ENCODE measurements at places on chromosomes 16 and 17.
A peak's percentile ranks its signal among the peaks of the same experiment; 100 is the strongest.

DNA sequence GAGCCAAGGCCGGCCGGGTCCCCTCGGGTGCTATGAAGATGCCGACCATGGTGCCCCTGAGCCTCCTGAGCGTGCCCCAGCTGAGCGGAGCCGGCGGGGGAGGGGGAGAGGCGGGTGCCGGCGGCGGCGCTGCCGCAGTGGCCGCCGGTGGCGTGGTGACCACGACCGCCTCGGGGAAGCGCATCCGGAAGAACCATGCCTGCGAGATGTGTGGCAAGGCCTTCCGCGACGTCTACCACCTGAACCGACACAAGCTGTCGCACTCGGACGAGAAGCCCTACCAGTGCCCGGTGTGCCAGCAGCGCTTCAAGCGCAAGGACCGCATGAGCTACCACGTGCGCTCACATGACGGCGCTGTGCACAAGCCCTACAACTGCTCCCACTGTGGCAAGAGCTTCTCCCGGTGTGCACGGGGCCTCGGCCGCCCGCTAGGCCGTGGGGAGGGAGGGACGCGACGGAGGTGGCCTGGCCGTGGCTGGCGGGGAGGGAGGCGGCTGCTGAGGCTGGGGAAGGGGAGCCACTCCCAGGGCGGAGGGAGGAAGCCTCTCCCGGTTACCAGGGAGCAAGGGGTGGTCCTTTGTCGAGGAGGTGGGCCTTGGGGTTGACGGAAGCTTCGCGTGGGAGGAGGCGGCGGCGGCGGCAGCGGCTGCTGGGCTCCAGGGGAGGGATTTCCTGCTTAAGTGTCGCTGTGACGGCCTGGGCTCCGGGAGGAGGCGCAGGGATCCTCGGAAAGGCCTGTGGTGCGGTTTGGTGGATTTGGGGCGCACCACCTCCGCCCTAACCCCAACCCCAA, 1.3 kb downstream of the MAZ start:
- peak; percentile 40 for DNase-seq

DNA sequence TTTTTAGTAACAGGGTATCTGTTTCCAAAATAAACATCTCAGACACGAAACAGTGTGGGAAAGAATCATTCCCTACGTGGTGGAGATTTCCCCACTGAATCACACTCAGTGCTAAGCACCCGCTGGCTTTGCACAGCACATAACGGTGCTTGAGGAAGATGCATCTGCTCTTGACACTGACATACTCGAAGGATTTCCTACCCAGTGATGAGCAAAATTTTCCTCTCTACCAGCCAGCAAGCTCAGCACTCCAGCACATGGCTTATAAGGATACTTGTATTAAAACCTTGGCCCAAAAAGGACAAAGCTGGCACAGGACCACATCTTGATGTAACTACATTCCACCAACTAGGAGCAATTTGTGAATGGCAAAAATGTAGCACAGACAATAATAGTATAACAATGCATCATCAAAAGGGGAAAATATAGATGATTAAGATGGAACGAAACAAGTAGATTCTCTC, 59.0 kb downstream of the ANKFY1 start:
- no peak for DNase-seq

DNA sequence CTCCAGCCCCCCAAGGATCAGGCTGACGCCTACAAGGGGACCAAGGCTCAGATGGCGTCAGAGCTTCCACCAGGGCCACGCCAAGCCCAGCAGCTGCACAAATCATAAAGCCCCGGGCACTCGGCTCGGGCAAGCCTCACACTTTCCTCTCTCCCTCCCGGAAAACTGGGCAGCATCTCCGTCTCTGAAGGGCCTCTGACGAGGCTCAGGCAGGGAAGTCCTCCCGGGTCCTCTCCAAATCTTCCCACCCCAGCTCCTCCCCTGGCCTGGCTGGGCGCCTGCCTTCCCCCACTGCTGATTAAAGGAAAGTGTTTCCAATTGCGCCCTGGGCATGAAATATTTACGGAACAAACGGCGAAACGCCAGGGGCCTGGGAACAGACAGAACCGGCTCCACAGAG, 38.5 kb downstream of the PIEZO1 start:
- no peak for DNase-seq

DNA sequence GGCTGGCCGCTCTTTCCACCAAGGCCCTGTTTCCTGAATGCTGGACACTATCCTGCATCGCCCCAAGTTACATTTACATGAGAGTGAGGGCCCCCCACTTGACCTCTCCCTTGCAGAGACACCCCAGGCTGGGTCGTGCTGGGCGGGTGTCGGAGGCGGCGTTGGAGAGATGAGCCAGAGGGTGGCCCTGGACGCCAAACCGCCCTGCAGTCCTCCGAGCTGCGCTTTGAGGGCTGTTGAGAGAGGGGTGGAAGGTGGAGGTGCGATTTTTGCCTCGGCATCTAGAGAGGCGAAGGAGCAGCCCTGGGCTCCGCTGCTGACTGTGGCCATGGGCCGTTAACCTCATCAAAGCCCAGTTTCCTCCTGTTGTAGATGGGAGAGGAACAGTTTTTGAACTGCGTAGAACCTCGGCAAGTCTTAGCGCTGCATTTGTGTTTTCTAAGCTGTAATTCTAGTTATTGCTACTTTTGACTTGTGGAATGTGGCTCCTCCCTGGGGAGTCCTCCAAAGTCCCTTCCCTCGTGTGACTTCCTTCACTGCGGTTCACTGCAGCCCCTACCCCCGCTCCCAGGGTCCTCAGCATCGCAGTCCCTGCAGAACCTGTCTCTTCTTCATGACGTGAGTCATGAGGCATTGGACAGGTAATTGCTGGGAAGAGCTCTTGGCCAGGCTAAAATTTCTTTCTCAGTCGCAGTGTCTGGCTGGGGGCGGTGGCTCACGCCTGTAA, 986 bp upstream of the ELOB start:
- no peak for DNase-seq

DNA sequence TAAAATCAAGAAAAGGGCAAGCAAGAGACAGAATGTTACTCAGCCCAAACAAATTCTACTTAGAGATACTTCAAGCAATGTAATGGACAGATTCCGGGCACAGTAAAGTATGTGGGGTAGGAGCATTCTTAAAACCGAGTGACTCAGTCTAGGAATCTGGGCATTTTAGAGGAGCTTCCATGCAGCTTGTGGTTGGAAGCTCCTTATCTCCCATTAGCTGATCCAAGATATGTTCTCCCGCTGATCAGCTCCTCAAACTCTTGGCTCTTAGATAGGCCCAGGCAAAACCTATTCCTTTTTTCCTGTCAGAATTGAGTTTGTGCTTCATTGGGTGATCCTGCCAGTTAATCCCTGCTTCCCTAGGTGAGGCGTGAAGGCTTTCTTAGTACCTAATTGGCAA, 303.3 kb downstream of the CEP112 start:
- no peak for DNase-seq
